RWPE1 (cell line): ENCODE measurements at places on chromosomes 6 and 20.

DNA sequence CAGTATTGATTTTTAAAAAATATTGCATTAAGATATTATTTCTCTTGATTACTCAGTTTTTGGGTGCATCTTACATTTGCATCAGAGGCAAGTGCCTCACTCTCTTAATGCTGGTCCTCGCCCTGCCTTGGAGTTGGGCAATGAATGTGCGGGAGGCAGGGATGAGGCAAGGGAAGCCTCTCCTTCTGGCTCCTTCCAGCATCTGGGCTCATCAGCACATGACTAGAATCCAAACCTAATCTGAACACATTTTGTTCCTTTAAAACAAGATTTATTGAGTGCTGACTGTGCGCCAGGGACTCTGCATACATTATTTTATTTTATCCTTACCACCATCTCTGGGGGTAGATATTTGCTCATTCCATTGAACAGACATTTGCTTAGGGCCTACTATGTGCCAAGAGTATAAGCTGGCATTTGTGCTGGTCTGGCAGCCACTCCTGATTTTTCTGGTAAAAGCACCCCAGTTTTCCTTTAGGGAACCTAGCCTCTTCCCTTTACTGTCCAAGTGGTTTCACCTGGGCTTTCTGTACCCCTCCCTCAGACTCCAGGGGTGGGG is 71.9 kb upstream of the ZNFX1 start:
- no peak for DNase-seq

DNA sequence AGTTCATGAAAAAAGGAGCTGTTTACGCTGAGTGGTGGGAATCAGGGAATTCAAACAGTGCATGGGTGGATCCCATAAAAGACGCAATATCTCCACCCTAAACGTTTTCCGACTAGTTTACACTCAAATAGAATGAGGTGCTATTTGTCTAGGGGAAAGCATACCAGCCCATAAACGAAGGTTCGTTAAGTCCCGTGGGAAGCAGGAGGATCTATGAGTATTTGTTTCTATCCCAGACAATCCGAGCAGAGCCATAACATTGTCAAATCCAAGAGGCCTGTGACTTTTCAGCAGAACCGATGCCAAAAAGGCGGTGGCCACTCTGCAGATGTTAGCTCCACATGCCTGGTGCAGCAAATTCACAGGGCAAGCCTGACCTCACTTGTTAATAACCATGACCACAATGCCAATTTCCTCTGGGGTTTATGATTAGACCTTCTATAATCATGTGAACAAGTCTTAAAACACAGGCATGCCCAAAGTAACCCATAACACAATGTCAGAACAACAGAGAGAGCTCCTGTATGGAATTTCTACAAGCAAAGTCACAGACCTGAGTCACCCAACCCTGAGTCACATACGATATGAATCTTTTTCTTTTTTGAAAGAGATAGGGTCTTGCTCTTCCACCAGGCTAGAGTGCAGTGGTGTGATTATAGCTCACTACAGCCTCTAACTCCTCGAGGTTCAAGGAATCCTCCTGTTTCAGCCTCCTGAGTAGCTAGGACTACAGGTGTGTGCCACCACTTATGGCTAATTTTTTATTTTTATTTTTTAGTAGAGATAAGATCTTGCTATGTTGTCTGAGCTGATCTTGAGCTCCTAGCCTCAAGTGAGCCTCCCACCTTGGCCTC is 123.3 kb downstream of the KIF13A start:
- peak; percentile 82 for DNase-seq

DNA sequence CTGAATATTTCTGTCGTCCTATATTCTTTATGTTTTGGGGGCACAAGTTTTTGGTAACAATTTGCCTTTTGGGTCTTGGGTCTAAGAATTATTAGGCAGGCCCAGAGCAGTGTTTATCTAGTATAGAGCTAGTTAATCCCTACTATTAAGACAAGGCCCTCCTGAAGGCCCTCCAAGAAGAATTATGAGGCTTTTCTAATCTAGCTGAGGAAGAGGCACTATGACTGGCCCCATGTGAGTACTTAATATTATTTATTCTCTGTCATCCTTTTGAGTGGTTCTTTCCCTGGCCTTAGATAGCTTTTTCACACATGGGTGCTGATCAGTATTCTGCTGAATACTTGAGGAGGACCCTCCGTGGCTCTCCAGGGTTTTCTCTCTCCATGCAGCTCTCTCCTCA is 25.1 kb downstream of the CHMP4B start:
- no peak for DNase-seq

GRCh38 chr6:42105709-42106108 is 36.7 kb downstream of the C6orf132 start:
- DNase-seq = no peak

DNA sequence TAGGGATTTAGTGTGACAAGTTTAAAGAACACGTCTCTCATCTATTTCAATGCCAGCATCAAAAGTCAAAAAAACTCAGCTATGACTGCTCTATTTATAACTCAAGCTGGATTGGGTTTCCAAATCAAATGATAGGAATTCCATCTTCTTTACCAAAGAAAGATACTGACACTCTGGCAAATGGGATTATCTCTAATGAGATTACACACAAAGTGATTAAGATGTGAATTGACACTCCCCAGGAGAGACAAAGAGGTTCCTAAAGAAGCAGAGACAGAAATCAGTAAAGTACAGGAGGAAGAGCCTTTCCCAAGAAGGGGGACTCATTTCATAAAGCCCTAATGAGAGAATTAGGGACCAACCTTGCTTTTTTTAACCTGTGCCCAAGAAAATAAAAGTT is 92.1 kb downstream of the ID4 start:
- no peak for DNase-seq

DNA sequence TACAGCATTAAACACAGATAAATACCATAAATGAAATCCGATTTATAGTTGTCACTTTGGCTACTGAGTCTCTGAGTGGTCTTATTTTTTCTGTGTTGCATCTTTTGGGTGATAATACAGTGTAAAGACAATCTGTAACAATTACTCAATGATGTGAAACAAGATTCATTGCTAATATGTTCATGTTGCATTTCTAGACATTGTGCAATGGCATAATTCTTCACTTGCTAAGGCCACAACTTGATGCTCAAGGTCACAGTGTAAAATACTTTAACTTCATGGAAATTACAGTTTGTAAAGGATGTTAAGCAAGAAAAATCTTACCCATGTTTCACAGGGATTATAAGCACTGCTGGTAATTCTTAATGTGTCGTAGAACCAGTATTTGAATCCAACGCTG is 74.9 kb upstream of the SMLR1 start:
- DNase-seq = no peak

- DNase-seq = no peak
Observed at GRCh38 chr6:126614642-126615504, 275.0 kb downstream of the CENPW start.

DNA sequence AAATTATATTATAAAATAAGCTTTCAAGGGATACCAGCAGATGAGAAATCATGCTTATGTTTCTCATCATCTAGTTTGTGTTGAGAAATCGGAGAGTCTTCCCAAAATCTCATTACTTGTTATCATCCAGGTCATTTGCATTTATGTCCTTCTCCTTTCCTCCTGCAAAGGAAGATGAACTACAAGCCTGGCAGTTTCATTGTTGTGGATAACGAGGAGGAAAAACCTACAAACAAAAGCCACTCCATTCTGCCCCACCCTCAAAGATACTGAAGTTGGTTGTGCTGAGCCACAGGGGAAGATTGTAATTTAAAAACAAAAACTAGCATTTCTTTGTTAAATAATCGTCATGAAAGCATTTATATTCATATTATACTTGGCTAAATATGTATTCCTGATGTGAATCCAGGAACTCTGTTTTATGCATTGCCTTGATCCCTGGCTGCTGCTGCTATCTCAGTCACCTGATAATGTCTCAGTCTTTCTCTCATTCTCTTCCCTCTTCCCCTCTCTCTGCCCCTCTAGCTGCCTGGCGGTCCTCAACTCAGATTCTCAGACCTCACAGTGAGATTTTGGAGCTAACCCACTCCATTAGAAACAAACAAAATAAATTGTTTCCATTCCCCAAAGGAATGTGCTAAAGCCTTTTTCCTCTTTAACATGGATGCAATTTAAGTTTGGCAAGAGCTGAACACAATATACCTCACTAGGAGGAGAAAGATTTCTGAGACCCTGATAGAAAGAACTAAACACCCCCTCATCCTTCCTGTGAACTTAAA is 185.3 kb downstream of the ADAT2 start:
- no peak for DNase-seq

GRCh38 chr20:62353289-62354030 is 13.7 kb downstream of the LAMA5 start:
- no peak for DNase-seq

GRCh38 chr20:21505810-21506530 is 7.9 kb downstream of the NKX2-2 start:
- peak; percentile 44 for DNase-seq

- peak; percentile 69 for DNase-seq
Observed at GRCh38 chr20:57006411-57007170, 259.9 kb downstream of the BMP7 start.
